ENCODE measurements at places on chromosomes 7 and 10. TPM values are rescaled to one million over a fixed set of nuclear protein-coding genes. Genes with fewer than 3 reads are reported as not detected.

GRCh38 chr10:101817337-101818118 lies 716 bp downstream of the OGA start:
- DNase-seq = peak; percentile 21

GRCh38 chr10:113879691-113880090 lies 25.2 kb downstream of the NHLRC2 start:
- no peak for DNase-seq

DNA sequence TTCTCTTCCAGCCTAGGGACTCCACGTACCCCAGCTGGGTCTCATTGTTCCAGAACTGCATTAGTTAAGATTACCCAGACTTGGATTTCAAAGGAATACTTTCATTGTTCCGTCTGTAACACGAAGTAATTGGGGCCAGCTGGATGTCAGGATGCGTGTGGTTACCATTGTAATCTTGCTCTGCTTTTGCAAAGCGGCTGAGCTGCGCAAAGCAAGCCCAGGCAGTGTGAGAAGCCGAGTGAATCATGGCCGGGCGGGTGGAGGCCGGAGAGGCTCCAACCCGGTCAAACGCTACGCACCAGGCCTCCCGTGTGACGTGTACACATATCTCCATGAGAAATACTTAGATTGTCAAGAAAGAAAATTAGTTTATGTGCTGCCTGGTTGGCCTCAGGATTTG lies 21.0 kb downstream of the LRRC17 start:
- no peak for DNase-seq

GRCh38 chr10:45419676-45420025 lies 45.6 kb downstream of the ALOX5 start:
- DNase-seq = no peak

GRCh38 chr10:18226336-18226735 lies 86.1 kb downstream of the CACNB2 start:
- no peak for DNase-seq

DNA sequence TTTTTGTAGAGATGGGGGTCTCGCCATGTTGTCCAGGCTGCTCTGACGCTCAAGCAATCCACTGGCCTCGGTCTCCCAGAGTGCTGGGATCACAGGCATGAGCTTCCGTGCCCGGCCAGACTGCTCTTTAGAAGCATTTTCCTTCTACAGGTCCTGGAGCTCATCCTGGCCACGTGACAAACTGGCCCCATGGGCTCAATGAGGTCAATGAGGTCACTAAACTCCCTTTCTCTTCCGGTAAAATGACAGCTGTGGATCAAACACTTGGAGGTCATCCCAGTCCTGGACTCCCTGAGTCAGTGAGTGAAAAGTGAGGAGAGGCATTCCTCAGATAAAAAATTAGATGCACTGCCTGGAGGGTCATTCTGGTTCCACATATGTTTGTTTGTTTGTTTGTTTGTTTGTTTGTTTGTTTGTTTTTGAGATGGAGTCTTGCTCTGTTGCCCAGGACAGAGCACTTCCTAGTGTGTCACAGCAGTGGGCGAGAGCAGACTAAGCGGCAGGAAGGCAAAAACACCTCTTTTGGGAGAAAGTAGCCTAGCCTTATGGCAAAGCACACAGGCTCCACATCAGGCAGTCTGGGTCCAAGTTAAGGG lies 134.9 kb downstream of the TNS3 start:
- no peak for DNase-seq

- DNase-seq = no peak
These were observed 125.4 kb upstream of the SORCS3 start for GRCh38 chr10:104515678-104516199.

Gene CYP3A7
- total RNA-seq = not detected

Gene NPSR1
- total RNA-seq = not detected

Gene ZNF365
- total RNA-seq = 1.3 TPM

Gene WEE2
- not detected for total RNA-seq

Gene GPC2
- total RNA-seq = 3.5 TPM

Gene GSDME
- 3.1 TPM for total RNA-seq

Data from activated T-cell treated with anti-CD3 and anti-CD28 coated beads, Interleukin-2, amount 50 U/mL, for 4 hours (primary cell).